Right lung (tissue), 10 donors: ENCODE measurements at places on chromosomes 1 and 21.

DNA sequence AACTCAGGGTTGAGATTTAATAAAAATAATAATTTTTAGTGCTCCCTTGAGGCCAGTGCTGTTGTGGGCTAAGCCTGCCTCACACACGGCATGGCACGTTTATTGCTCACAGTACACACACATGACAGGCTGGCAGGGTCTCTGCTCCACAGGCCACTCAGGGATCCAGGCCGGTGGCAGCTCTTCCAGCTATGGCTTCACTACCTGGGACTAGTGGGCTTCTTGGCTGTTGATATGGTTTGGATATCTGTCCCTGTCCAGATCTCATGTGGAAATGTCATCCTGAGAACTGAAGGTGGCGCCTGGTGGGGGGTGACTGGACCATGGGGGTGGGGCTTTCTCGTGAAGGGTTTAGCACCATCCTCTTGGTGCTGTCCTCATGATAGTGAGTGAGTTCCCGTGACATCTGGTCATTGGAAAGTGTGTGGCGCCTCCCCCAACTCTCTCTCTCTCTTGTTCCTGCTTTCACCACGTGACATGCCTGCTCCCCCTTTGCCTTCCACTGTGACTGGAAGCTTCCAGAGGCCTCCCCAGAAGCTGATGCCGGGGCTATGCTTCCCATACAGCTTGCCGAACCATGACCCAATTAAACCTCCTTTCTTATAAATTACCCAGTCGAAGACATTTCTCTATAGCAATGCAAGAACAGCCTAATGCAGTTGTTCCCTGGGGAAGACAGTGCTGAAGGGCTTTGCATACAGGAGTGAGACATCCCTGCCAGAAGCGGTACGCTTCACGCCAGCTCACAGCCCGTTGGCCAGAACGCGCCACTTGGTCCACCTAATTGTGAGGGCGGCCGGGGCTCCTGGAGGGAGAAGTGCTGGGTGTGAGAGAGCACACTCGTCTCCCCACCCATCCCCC lies 226.9 kb upstream of the C1orf174 start:
- DNase-seq: no peak

DNA sequence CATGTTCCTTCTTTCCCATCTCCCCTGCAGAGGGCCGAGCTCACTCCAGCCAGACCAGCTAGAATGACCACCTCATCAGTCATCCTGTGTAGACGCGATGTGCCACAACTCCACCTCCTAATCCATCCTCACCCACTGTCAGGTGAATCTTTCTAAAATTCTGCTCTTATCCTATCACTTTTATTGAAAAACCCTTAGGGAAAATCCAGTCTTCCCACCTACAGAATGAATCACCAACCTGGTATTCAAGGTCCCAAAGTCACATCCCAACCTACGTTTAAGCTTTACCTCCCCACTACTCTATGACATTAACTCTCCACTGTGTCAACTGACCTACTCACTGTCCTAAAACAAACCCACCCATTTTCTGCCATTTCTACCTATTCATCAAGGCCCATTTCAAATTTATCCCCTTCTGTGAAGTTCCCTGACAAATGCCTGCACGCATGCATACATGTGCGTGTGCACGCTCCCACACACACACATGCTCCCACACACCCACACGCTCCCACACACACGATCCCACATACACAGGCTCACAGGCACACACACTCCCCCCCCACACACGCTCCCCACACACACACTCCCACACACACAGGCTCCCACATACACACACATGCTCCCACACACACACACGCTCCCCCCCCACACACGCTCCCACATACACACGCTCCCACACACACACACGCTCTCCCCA lies 27.7 kb downstream of the HSF2BP start:
- no peak for DNase-seq

DNA sequence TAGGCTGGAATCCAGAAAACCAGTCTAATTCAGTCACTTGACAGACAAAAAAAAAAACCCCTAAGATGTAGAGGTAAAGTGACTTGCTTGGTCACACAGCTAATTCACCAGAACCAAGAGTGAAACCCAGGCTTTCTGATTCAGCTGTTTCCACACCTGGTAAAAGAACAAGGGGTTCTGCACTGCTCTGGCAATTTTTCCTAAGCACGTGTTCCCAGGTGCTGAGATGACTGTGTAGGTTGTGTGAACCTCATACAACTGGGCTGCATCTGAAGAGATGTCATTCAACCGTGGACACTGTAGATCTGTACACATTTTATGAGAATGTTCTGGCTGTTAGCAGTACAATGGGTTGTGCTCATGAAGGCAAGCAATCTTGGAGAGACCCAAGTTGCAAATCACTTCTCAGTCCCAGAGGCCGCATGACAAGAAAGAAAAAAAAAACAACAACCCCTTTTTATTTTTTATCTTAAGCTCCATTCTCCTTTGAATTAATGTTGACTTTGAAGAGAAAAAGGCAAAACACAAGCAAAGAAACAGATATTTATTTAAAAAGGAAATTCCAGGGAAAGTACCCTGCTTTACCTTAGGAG lies 95.4 kb downstream of the INTS7 start:
- DNase-seq: no peak

- no peak for DNase-seq
Measured at GRCh38 chr1:14824314-14824915, 225.9 kb downstream of the KAZN start.

DNA sequence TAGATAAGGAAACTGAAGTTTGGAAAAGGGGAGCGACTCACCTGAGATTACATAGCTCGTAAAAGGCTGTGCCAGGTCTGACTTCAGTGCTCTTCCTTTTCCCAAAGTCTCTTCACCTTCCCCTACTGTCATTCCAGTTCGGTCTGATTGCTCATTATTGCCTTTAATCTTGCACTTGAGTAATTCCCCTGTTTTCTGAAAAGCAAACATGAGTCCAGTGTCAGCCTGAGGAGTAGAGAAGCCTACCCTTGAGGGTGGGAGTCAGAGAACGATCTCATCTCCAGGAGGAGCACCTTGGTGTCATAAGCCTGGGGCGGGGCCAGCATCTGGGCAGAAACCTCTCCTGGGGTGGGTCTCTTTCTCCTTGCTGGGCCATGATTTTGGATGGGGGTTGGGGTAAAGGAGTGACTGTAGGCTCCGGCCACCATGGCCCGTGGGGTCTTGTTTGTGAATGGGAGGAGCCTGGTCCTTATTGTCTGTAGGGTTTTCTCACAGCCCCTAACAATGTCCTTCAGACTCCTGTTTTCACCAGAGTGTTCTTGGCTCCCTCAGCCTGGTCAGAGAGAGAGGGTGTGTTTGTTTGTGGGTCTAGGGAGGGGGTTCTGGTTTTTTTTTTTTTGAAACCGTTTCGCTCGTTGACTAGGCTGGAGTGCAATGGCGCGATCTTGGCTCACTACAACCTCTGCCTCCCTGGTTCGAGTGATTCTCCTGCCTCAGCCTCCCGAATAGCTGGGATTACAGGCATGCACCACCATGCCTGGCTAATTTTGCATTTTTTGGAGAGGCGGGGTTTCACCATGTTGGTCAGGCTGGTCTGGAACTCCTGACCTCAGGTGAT lies 6.0 kb downstream of the VANGL2 start:
- no peak for DNase-seq

- DNase-seq: no peak
Measured at GRCh38 chr1:18603212-18603852, 27.3 kb upstream of the PAX7 start.

GRCh38 chr1:61247051-61247825 lies 164.9 kb downstream of the NFIA start:
- no peak for DNase-seq

GRCh38 chr1:216015116-216015515 lies 408.1 kb downstream of the USH2A start:
- DNase-seq: no peak

- no peak for DNase-seq
Measured at GRCh38 chr1:200512191-200512590, 102.4 kb upstream of the ZNF281 start.

GRCh38 chr1:229121845-229122436 lies 149.0 kb upstream of the RAB4A start:
- no peak for DNase-seq
